Nucleus accumbens (tissue), 56 donors: ENCODE measurements at places on chromosomes 6 and 20.

- no peak for DNase-seq
These were observed 119.0 kb upstream of the STMND1 start for GRCh38 chr6:16982807-16983206.

GRCh38 chr6:147194652-147195411 is 9.4 kb upstream of the STXBP5 start:
- DNase-seq: no peak

DNA sequence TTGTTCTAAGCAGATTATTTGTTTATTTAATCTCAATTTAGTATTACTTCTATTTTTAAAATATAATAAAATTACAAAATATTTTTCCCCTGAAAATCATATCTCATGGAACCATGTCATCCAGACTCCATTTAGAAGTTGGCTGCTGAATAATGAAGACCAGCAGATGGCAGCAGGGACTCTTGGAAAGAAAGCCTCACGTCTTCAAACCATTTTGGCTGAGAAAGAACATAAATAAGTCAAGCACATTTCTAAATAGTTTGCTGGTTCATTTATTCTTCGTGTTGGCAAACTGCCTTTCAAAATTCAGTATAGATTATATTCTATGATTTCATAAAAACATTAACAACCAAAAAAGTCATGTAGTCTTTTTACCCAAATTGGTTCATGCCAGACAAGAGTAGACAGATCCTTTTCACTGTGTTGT is 71.7 kb downstream of the RCAN2 start:
- peak; percentile 22 for DNase-seq

DNA sequence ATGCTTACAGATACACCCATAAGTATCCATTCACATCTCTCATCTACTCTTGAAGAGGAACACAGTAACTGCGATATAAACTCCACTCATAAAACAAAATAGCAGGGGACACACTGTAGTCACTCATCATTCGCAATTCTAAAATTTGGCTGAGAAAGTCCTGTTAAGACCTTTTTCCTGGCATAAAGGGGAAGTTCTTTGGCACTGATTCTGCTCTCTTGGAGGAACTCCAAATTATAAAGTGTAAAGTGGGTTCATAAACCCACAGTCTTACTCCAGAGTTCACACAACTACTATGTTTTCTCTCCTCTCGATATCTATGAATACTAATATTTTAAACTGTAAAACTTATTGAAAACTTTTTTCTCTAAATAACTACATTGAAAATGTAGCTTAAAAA is 80.6 kb downstream of the ADGB start:
- no peak for DNase-seq

DNA sequence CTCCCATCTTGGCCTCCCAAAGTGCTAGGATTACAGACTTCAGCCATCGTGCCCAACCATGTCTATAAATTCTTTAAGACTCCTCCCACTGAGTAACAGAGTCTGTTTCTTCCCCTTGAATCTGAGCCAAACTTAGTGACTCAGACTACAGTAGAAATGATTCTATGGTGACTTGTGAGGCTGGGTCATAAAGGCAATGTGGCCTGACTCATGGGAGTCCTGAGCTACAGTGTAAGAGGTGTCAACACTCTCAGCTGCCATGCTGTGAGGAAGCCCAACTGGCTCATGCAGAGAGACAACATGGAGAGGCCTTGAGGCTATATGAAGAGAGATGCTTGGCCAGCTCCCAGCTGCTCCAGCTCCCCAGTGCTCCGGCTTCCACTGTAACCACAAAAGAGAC is 5.2 kb upstream of the NRSN2 start:
- no peak for DNase-seq

DNA sequence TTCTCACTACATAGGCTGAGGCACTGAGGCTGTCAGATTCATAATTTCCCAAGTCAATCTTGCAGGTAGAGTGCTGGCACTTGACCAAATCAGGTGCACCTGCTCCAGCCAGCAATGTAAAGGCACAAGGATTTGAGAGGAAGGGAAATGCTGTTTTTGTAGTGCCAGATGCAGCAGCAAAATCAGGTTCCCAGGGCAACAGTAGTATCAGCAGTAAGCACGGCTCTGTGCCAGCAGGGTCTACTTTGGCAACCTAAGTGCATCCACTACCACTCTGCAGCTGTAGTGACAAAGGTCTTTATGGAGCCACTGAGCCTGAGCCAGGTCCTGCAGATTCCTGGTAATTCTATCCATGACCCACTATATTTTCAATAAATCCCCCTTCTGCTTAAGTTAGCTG is 329.5 kb downstream of the TPBG start:
- DNase-seq: no peak

DNA sequence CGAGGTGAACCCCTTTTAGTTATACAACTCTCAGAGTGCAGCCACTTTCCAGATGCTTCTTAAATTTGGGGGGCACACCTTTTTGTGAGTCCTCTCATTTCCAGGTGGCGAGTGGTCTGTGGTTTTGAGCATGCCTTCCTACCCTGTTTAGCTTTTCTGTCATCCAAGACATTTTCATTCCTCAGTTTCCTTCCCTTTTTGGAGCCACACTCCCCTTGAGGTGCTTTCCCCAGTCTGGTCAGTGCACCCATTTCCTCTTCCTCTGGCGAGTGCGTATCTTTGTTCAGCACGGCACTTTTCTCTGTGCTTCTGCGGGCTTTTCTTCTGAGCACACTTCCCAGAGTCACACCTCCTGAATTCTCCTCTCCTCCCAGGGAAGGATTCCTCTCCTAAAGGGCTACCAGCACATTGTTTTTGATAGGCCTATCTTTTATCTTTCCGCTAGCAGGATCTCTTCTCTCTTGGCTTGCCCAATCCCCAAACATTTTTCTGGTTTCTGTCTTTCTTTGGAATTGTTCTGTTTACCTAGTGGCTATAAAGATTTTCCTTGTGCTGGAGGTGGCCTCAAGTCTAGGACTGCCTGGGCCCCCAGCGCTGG is 1.4 kb downstream of the PHF20 start:
- DNase-seq: no peak

DNA sequence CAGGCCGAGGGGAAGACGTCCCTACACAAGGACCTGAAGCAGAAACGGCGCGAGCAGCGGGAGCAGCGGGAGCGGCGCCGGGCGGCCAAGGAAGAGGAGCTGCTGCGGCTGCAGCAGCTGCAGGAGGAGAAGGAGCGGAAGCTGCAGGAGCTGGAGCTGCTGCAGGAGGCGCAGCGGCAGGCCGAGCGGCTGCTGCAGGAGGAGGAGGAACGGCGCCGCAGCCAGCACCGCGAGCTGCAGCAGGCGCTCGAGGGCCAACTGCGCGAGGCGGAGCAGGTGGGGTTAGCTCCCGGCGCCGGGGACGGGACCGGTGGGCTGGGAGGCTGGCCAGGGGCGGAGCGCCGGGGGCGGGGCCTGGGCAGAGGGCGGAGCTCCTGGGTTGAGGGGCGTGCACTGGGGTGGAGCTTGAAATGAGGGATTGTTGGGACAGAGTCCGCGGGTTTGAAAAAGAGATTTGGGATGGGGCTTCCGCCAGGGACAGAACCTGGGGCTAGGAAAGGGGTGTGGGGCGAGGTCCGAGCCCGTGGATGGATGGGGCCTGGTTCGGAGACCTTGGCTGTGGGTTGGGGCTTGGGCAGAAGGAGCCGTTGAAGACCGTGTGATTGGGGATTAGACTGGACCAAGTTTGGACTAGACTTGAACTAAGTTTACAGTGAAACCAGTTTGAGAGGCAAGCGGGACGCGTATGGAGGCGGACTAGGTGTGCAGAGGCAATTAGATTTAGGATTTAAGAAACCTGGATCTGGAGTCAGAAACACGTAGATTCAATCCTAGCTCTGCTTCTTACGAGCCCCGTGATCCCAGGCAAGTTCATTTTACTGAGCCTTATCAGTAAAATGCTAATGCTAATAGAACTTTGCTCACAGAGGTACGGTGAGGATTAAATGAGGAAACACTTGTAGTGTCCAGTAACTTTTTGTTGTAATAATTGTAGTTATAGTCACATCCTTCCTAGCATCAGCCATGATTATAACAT is 20.9 kb downstream of the DEF6 start:
- peak; percentile 61 for DNase-seq

- peak; percentile 40 for DNase-seq
These were observed 5.1 kb upstream of the ADAM33 start for GRCh38 chr20:3686867-3687321.

DNA sequence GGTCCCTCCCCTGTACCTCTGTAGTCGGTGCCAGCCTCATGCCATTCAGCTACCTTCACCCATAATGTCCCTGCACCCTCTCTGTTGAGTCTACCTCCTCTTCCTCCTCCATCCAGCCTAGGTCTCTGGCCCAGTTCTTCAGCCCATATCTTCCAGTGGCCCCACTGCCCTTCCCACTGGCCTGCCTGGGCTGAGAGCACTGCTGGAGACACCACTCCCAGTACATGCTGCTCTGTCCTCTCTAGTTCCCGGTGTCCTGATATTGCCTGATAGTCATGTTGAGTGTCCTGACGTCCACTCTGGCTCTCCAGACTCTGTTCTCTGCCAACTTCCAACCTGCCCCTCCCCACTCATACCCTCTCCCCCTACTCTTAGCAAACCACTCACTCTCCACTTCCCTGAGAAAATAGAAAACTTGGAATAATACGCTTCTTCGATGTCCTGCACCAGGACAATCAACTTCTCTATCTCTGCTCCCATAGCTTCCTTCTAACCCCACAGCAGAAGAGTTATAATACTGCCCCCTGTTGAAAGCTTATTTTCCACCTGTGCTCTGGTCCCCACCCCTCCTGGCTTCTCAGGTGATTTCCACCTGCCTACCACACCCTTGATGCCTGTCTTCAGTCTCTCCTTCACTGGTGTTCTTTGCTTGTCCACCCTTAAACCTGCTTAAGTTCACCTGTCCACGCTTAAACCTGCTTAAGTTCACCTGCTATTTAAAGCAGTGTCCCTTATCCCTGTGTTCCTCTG is 19.8 kb downstream of the SLC22A3 start:
- DNase-seq: no peak

GRCh38 chr6:148935705-148936435 is 189.0 kb downstream of the UST start:
- no peak for DNase-seq

- no peak for DNase-seq
These were observed 44.4 kb downstream of the DAAM2 start for GRCh38 chr6:39836606-39837005.

DNA sequence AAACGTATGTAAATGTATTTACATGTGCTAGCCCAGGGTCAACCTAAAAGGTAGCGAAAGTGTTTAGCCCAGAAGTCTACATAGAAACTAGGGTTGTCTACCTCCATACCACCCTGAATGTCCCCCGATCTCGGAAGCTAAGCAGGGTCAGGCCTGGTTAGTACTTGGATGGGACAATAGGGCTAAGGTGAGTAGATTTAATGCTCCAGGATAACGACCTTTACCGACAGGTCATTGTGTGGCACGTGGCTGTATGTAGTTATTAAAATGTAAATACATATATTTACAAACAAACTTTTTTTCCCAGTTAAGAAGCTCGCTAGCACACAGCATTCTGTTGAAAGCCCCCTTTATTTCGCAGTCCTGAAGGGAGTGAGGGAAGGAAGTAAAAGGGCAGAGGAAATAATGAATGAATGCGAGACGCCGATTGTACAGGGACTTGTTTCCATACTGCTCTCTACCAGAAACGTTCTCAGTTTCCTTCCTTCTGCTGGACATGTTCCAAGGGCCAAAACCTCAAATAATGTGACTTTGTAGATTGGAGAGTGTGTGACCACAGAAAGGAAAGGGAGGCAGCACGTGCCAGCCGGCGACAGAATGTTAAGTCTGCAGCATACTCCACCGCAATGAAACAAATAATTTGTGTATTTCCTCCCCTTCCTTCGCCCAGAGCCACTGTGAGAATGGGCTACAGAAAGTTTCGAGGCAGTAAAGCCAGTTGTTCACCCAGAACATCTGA is 612 bp downstream of the ADAT2 start:
- DNase-seq: no peak

- no peak for DNase-seq
These were observed 3.5 kb upstream of the ADAM33 start for GRCh38 chr20:3685341-3685740.

GRCh38 chr6:15244620-15245360 is 1.1 kb upstream of the JARID2 start:
- DNase-seq: no peak

GRCh38 chr6:25006565-25007001 is 70.8 kb upstream of the RIPOR2 start:
- no peak for DNase-seq

DNA sequence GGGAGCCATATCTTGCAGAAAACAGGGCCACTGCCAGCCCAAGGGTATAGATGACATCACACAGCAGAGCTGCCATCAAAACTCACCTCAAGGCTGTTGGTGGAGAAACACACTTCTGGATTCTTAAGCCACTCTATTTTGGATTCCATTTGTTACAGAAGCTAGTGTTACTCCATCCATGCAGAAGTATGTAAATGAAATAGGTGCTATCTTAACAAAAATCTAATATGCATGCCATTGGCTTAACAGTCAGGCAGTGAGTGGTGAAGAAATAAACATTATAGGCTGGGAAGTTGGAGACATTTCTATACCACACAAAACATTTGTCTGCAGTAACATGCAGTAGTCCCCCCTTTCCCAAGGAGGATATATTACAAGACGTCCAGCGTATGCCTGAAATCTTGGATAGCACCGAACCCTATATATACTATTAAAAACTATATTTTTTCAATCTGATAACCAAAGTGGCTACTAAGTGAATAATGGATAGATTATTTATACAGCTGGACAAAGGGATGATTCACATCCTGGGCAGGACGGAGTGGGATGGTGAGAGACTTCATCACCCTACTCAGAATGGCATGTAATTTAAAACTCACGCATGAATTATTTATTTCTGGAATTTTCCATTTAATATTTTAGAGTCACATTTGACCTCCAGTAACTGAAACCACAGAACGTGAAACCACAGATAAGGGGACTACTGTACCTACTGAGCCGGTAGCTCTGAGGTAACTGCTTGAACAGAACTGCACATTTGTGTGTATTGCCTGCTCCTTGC is 160.0 kb upstream of the PLN start:
- no peak for DNase-seq

DNA sequence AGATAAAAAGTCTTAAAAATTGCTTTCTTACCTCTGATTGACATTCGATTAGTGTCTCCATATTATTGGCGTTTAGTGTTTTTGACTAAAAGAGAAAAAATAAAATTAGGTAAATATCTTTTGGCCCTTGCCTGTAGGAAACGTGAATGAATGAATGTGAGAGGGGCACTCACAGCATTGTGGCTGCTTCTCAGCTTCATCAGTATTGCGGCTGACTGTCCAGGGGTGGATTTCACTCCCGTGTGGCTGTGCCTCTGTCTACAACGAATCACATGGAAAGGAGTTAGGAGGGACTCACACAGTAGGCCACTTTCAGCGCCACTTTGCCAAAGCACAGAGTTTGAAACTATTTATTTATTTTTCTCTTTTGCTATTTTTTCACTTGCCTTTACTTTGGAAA is 844 bp downstream of the TAGAP start:
- no peak for DNase-seq

- no peak for DNase-seq
These were observed 12.6 kb downstream of the GLP1R start for GRCh38 chr6:39061182-39061581.
